ENCODE measurements at places on chromosomes 1 and 21.

GRCh38 chr1:156437037-156437867 lies 63.3 kb downstream of the MEF2D start:
- no peak for DNase-seq

DNA sequence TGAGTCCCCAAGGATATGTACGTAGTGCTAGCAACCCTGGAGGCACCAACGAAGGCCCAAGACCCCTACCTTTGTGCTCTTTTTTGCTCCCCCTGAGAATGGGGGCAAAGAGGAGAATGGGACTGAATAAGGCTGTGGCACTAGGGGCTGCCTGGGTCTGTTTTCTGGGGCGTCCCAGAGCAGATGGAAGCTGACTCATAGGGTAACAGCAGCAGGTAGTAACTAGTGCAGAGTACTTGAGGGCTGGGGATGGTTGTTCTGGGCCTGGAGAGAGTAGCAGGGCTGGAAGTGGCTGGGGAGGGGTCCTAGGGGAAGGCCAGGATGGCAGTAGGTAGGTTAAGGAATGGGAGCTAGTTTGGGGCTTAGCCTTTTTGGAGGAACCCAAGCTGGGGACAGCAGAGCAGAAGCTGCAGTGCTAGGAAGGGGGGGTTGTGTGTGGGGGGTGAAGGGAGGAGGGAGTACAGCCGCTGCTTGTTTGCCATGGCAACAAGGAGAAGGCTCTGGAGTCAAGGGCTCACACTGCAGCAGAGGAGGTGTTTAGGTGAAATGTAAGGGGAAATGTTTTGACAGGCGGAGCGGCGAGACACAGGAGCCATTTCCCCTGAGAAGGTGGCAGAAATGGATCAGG lies 1.8 kb downstream of the NCDN start:
- peak; percentile 69 for DNase-seq

DNA sequence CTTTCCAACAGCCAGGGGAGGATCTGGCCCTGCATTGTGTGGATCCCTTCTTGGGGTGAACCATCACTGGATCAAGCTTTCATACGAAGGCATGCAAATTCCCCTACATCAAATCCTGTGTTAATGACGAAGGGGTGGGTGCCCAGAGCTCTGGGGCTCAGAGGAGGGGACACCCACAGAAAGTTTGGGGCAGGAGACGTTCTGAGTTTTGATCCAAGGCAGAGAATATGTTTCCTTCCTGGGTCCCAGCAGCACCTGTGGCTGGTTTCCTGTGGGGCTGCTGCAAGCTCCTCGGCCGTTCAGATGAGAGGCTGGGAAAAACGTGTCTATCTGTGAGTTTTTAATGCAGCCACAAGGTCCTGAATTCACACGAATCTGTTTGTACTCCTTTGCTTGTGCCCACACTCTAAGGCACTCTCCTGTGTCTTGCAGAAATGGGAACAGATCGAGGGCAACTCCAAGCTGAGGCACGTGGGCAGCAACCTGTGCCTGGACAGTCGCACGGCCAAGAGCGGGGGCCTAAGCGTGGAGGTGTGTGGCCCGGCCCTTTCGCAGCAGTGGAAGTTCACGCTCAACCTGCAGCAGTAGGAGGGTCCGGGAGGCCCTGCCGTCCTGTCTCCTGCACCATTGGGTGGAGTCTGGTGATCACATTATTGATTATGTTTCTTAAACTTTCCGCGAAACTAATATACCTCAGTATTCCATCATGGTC lies 147.1 kb downstream of the PGBD5 start:
- DNase-seq = no peak

GRCh38 chr1:234918961-234919761 lies 209.5 kb downstream of the TOMM20 start:
- no peak for DNase-seq

DNA sequence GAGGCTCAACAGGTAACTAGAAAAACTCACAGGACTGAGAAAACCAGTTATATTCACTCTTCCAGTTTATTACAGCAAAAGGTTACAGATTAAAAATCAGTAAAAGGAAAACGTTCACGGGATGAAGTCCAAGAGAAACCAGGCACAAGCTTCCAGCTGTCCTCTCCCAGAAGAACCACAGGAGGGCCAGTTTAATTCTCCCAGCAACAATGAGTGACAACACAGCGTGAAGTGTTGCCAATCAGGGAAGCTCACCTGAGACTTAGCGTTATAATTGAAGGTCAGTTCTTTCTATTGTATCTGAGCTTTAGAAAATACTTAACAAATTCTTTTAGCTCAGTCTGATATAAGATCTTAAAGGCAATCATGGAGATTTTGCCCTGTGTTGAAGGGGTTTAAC lies 65.2 kb upstream of the TNR start:
- no peak for DNase-seq

DNA sequence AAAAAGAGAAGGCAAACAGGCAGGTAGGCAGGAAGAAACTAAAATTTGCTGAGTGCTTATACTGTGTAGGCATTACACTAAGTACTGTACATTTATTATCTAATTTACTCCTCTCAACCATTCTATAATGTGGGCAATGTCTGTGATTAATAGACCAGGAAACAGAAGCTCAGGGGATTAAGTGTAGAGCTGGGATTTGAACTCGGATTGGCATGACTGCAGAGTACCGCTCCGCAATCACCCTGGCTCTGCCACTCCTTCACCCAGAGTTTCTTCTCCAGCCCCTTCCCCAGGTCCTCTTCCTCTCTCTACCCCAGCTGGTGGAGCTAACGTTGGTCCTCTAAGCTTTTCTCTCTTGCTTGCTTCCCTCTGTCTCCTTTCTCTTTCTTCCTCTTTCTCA lies 11.5 kb upstream of the S100A2 start:
- no peak for DNase-seq

DNA sequence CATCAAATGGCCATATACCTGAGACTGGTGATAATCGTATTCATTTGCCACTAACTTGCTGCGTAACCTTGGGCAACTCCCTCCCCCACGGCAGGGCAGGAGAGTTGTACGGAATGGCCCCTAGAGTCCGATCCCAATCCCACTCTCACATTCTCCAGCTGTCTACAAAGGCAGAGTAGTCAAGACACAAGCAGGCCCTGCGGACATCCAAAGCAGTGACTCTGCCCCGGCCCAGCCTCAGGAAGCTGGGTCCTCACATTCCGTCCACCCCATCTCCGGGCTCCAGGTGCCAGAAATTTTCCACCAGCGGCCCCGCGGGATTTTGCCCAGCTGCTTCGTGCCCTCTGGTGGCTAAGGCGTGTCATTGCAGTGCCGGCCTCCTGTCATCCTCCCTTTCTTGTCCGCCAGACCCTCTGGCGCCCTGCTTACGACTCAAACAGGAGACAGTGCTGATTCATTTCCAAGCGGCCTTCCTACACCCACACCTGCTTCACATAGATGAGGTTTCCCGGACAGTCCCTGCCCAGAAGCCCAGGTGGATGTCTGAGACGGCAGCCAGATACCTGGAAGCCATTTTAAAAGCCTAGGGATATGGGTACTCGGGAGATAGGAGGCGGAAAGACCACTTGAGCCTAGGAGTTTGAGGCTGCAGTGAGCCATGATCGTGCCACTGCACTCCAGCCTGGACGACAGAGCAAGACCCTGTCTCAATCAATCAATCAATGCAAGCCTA lies 2.9 kb upstream of the S100A2 start:
- DNase-seq = peak; percentile 80

- no peak for DNase-seq
Measured at GRCh38 chr1:109482791-109483671, 674 bp upstream of the ATXN7L2 start.

DNA sequence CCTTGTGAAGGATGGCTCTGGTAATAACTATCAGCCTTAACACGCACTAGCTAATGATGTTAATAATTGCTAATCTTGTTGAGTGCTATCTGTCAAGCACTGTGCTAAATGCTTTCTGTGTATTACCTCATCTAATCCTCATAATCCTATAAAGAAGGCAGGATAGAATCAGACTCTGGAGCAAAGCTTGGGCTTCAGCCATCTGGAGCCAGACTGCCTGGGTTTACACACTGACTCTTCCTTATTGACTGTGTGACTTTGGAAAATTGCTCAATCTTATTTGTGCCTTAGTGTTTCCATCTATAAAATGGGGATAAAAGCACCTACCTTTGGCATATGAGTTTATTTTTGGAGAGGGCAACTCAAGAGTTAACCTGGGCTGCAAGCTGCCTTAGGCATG lies 216.1 kb downstream of the NUF2 start:
- DNase-seq = no peak

DNA sequence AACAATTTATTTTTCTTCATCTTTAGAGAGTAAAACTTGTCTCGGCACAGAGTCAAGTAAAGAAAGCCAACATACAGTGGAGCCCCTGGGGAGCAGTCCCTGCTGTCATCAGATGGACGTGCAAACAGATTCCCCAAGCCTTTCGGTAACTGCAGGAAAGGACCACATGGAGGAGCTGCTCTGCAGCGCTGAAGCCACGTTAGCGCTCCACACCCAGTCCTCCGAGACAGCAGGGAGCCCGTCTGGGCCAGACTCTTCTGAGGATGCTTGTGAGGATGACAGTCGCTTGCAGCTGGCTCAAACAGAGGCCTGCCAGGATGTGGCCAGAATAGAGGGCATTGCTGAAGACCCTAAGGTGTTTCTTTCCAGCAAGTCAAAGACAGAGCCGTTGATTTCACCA lies 77.1 kb upstream of the SCCPDH start:
- DNase-seq = no peak

- DNase-seq = no peak
Measured at GRCh38 chr1:216883518-216883917, 160.3 kb upstream of the ESRRG start.

Data from CD8-positive, alpha-beta T cell (primary cell).